ENCODE measurements at places on chromosomes 16 and 17.

DNA sequence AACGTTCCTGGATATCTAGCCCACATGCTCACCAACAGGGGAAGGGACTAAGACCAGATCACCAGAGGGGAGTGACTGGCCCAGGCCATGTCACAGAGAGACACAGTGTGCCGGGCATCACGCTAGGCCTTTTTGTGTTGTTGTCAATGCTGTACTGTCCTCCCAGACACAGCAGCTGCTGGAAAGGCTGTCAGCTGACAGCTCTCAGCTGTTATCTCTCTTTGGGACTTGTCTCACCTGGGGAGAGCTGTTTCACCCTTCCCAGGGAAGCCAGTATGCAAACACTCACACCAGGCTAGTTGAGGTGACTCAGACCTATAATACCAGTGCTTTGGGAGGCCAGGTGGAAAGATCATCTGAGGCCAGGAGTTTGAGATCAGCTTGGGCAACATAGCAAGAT, 19.4 kb downstream of the UNC45B start:
- no peak for DNase-seq

- no peak for DNase-seq
These were observed 298.8 kb upstream of the MAF start for GRCh38 chr16:79899316-79899715.

GRCh38 chr16:19805459-19806162, 79.0 kb downstream of the GPRC5B start:
- no peak for DNase-seq

DNA sequence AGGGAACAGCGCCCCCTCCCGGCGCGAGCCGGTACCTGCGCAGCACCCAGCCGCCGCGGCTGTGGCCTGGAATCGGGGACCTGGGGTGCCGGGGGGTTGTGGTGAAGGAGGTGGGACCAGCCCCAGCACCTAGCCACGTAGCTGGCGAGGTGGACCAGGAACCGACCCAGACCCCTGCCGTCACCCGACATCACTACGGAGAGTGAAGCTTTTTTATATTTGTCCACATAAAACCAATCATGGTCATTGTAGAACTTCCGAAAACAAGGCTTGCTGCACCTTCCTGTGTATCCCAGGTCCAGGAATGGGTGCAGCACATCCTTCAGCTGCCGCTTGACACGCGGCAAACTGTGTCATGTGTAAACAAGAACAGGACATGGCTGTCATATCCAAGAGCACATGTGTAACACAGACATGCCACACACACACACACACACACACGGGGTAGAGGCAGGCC, 1.3 kb downstream of the HBQ1 start:
- DNase-seq = no peak

DNA sequence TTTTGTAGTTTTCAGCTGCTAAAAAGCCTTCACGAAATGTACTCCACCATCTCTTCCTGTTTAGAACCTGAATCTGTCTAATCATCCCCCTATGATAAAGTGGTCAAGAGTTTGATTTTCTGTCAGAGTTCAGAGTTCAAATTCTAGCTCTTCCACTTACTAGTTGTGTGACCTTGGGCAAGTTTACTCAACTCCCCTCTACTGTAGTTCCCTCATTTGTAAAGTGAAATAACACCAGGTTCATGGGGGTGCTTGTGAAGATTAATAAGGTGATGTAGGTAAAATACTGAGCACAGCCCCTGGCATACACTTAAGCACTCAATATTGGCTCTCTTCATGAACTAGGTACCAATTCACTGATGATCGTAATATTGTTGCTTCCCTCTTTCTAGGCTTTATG, 1.2 kb upstream of the CDC6 start:
- no peak for DNase-seq

GRCh38 chr16:53503991-53504663, 1.1 kb upstream of the AKTIP start:
- no peak for DNase-seq

GRCh38 chr17:81599719-81600486, 37.0 kb downstream of the NPLOC4 start:
- no peak for DNase-seq

- DNase-seq = no peak
These were observed 29.6 kb upstream of the PHOSPHO1 start for GRCh38 chr17:49260011-49260816.

DNA sequence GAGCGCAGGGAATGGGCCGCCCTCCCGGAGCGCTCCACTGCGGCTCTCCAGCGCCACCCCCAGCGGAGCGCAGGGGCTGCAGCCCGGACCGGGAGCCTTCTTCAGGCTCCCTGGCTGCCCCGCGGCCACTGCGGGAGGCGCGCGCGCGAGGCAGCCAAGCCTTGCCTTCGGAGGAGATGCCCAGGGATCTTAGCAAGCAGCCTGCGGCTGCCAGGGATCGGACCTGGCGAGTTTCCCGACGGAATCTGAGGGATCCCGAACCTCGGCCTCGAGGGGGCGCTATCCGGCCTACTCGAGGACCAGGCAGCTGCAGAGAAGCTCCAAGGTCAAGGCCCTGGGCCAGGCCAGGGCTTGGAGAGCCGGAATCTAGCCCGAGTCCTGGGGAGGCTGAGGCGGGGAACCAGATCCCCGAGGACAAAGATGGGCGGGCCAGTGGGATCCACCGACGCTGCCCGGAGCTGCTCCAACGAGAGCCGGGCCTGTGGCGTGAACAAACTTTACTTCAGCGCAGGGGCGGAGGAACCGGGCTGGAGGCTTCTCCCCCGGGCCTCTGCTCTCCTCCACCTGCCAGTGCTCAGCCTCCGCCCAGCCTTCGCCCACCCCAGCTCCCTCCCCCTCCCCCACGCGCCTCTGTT, at the start of gene IRX6:
Gene IRX6 (plus strand): TSS at position 567 of the 635 bp plus-strand sequence. CDS start 889 bp downstream, outside the sequence.
- no peak for DNase-seq

- no peak for DNase-seq
These were observed 676 bp downstream of the EME1 start for GRCh38 chr17:50373705-50374104.

- DNase-seq = no peak
These were observed 59.6 kb downstream of the HAPSTR1 start for GRCh38 chr16:9151074-9151473.

DNA sequence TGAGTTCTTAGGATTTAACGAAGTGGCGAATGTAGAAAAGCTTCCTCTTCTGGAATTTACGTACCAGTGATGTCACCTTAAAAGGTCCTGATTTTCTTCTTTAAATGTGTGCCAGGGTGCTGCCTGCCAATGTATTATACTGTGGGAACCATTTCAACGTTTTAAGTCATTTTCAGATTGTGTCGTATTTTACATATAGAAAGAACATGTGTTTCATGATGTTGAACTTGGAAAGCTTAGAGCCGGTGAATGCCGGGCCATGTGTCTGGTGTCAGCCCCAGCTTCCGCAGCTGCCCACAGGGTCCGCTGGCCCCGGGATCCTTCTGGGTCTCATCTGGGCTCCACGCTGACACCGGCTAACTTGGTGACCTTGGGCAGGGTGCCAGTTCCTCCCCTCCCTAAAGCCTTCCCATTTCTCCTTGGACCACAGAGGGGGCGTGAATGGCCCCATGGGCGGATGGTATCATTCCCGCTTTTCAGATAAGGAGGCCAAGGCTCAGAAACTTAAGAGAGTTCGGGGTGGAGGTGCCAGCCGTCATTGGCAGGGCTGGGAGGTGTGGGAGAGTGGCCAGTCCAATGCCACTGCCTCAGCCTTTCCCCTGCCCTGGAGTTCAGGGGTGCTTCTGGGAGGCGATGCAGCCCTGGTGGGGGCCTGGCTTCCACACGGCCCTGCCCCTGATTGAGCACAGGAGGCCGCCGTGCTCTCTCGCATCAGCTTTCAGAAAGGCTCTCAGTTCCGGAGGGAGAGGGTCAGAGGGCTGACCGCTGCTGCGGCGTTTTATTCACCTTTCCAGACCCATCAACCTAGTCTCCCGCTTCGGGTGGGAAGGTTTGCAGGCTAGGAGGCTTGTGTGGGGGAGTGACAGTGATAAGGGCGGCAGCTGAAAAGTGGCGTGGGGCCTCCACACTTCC, 68.8 kb upstream of the CIBAR2 start:
- DNase-seq = no peak

GRCh38 chr16:20107083-20107482, 33.4 kb upstream of the GPR139 start:
- no peak for DNase-seq

- no peak for DNase-seq
These were observed 41.6 kb upstream of the GCSH start for GRCh38 chr16:81137754-81138153.

- DNase-seq = no peak
These were observed 70.1 kb downstream of the ABCC1 start for GRCh38 chr16:16019488-16019887.

GRCh38 chr17:35117984-35118383, 1.7 kb downstream of the RAD51D start:
- DNase-seq = no peak

- no peak for DNase-seq
These were observed 26.6 kb upstream of the SKAP1 start for GRCh38 chr17:48456589-48456988.

GRCh38 chr17:15479703-15480102, 12.3 kb upstream of the CDRT4 start:
- no peak for DNase-seq

DNA sequence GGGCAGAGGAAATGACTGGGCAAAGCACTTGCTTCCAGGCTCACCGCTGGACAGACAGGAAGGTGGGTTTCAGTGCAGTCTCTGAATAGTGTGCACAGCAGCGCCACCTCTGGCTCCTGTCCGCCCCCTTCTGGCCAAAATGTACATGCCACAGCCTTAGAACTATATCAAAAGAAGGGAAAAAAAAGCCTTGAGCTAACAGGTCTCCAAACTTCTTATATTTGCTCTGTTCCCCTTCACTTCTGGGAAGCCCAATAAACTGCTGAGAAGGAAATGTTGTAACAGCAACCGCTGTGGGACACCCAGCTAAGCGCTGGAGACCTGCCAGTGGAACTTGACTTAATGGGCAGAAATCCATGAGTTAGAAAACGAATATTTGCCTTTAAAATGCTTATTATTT, 17.5 kb downstream of the COG7 start:
- DNase-seq = no peak

DNA sequence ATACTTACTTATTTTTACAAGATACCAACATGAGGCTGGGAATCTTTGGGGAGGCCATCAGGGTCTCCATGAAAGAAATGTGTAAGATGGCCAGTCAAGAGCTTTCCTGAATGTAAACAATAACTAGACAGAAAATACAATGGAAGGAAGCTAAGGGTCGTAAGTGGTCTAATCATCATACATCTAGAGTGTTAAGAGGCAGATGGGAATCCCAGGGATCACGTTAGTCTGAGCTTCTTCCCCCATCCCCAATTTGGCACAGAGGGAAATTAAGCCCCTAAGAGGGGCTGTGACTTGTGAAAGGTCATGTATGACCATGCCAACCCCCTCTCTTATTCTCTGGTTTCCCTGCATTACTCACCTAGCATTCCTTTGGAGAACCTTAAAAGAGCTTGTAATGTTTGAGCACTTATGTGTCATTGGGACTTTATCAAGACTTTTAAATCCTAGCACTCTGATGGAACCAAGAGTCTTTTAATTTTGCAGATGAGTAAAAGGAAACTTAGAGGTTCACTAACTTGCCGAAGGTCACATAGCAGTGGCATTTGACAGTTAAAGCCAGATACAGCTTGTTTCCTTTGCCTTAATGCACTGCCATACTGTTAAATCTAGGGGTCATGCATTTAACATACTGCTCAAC, 46.1 kb downstream of the DCUN1D3 start:
- DNase-seq = no peak

GRCh38 chr17:4573669-4574068, 10.7 kb upstream of the SMTNL2 start:
- DNase-seq = no peak

- DNase-seq = no peak
These were observed 562.8 kb upstream of the ZFHX3 start for GRCh38 chr16:73610605-73611156.

GRCh38 chr17:77690271-77691161, 268.0 kb upstream of the TNRC6C start:
- DNase-seq = no peak

DNA sequence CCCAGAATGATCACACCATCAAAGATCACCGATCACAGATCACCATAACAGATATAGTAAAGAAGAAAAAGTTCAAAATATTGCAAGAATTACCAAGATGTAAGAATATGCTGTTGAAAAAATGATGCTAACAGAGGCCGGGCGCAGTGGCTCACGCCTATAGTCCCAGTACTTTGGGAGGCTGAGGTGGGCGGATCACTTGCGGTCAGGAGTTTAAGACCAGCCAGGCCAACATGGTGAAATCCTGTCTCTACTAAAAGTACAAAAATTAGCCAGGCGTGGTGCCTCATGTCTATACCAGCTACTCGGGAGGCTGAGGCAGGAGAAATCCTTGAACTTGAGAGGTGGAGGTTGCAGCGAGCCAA, 53.2 kb downstream of the CPPED1 start:
- no peak for DNase-seq

GRCh38 chr17:80253631-80254395, 6.8 kb upstream of the RNF213 start:
- DNase-seq = no peak

DNA sequence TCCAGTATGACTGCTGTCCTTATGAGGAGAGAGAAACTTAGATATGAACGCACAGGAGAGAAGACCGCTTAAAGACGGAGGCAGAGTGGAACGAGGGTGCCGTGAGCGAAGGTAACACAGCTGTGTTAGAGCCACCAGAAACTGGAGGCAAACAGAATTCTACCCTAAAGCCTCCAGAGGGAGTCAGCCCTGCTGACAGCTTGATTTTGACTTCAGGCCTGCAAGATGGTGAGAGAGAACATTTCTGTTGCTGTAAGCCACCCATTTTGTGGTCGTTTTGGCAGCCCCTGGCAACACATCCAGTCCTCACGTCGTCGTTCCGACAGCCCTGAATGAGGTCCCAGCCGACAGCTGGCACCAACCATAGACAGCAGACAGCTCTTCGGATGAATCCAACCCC, 2.8 kb upstream of the SPATA2L start:
- no peak for DNase-seq

DNA sequence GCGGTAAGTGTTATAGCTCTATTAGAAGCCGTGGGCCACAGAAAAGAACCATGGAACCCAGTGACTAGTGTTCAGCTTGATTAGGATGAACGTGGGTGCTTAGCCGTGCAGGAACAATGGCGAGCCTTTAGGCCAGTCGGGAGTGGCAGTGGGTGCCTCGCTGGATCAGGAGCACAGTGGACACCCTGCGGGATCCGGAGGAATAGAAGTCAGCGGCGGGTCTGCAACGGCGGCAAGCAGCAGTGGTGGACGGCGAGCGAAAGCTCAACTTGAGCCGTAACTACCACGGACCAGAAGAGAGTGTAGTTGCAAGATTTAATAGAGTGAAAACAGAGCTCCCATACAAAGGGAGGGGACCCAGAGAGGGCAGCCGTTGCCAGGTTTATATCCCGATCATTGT, 37.3 kb upstream of the CDH15 start:
- DNase-seq = no peak

DNA sequence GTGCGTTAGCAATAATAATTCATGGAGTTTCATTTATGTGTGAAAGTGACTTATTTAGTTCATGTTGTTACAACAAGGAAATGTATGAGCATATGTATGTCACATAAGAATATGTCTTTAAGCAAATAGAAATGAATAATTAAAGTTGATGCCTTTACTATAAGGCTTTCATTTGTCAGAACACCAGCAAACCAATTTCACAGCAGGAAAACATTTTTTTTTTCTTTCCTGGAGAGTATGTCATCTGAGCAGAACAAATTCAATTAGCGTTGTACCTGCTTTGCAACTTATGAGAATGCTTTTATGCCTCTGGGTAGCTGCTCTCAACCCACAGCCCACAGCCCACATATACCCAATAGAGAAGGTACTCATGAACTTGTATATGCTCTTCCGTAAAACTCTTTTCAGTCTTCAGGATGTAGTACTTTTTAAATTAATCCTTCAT, 26.3 kb upstream of the APOH start:
- no peak for DNase-seq
